ENCODE measurements at places on chromosomes 6 and 20.

GRCh38 chr6:72078096-72078495 is 191.7 kb downstream of the RIMS1 start:
- DNase-seq, result no peak

- peak; percentile 36 for DNase-seq
Observed at GRCh38 chr6:42781796-42782688, at the start of gene BICRAL. Gene BICRAL, plus strand, starts transcription at chr6:42782052. Its CDS starts 39,971 bp downstream, at chr6:42822023.

DNA sequence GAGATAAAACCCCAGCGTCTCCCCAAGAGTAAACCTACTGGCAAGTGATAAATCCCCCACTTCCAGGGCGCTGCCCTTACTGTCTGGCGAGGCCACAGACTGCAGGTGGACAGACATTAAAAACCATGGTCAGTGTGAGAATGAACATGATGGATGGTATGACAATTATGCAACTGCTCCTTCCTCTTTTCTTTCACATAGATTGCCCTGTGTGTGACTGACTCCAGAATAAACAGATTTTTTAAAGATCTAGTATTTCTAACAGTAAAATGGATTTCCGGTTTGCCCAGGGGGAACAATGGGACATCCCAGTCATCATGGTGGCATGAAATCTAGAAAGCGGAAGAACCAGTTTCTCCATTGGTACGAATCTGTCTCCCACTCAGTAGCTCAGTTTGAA is 153.7 kb downstream of the FOXC1 start:
- no peak for DNase-seq

DNA sequence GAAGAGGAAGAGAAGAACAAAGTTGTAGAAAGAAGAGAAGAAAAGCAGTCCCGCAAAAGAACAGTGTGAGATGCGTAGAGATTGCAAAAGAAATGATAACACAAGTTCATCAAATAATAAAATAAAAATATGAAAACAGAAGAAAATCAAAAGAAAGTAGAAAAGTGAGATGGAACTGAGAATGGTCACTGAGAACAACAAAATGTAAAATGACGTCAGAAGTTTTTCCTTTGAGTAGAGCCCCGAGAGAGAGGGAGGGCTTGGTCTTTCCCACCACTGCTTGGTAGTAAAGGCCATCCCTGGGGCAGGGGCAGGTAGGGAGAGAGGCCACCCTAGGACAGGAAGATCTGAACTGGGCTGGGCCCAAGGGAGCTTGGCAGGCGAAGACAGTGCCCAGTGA is 533.7 kb downstream of the QKI start:
- no peak for DNase-seq

DNA sequence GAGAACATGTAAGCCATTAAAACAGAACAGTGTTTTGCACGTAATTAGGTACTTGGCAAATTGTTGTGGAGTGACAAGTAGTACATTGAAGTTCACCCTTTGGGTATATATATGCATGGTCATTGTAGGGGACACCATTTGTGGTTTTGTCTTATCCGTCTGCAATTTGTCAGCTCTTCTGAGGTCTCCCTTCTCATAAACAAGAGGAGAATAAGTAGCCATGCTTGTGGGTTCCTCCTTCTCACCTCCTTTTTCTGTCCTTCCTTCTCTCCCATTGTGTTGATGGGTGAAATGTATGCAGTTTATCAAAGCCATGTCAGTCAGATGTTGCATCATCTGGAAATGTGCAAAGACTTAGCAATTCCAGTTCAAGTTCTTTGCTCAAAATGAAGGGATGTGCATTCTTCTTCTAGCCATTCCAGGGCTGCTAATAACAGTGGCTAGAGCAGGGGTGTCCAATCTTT is 70.9 kb downstream of the QKI start:
- no peak for DNase-seq

- DNase-seq, result no peak
Observed at GRCh38 chr20:35363190-35363589, 48.6 kb downstream of the UQCC1 start.

- no peak for DNase-seq
Observed at GRCh38 chr6:62150048-62150663, 135.9 kb downstream of the KHDRBS2 start.

DNA sequence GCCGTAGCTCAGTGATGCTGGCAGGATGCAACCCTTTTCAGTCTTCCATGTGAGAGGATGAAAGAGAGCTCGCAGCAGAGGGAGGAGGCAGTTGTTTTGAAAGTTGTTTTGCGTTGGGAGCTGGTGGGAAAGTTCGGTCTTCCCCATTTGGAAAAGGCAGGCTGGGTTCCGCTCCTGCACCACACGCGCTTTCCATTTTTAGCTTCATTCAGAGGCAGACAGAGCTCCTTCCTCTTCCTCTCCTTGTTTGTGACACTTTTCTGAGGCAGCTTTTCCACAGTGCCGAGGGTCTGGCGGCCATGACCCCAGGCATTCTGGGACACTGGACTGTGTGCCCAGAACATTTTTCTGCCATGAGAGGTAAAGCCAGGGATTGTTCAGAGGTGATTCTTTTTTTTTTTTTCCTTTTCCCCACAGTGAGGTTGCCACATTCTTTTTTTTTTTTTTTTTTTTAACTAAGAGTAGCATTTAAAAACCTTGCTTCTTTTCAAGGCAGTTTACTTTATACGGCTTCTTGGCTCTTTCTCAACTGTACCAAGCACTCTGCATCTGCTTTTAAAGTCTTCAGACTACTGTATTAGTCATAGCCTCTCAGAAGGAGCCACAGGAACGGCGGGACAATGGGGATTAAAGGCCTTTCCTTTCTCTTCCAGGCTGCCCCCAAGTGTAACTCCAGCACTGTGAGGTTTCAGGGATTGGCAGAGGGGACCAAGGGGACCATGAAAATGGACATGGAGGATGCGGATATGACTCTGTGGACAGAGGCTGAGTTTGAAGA is 1.6 kb downstream of the PRDM1 start:
- DNase-seq, result no peak

- DNase-seq, result no peak
Observed at GRCh38 chr6:71396410-71396801, 107.8 kb downstream of the OGFRL1 start.

- DNase-seq, result peak; percentile 78
Observed at GRCh38 chr20:62977613-62978560, 25.4 kb downstream of the SLC17A9 start.

DNA sequence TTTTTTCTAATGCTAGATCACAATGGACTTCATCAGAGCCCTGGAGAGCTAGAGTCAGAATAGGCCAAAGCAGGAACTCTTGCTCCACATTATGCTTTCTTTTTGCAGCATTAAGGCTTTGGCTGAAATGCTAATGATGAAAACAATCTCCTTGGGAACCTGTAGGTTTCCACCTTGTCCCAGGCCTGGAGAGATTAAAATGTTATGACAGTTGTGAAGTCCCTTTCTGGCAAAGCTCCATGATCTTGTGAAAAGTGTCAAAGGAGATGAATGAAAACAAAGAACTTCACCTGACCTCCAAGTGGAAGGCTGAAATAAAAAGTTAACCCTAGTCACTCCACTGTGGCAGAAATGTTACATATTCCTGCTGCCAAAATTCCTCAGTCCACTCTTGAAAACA is 64.0 kb upstream of the LRRC1 start:
- no peak for DNase-seq

GRCh38 chr6:22827760-22828159 is 258.4 kb downstream of the HDGFL1 start:
- no peak for DNase-seq

GRCh38 chr6:73941892-73942291 is 245.9 kb downstream of the CD109 start:
- no peak for DNase-seq

- DNase-seq, result no peak
Observed at GRCh38 chr6:37838219-37838921, 18.8 kb downstream of the ZFAND3 start.

GRCh38 chr20:39812116-39812515 is 850.0 kb downstream of the DHX35 start:
- no peak for DNase-seq

DNA sequence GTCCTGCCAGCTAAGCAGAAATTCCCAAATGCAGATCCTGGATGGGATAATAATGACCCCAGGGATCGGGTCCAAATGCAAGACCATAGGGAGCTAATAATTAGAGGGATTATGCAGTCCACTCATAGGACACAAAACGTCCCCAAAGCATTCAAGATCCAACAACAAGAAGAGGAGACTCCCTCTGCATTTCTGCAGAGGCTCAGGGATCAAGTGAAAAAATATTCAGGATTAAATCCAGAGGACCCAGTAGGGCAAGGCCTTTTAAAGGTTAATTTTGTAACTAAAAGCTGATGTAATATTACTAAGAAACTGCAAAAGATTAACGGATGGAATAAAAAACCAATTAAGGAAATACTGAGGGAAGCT is 22.2 kb downstream of the HLA-A start:
- DNase-seq, result no peak

- no peak for DNase-seq
Observed at GRCh38 chr20:47284373-47284772, 72.1 kb downstream of the ZMYND8 start.

DNA sequence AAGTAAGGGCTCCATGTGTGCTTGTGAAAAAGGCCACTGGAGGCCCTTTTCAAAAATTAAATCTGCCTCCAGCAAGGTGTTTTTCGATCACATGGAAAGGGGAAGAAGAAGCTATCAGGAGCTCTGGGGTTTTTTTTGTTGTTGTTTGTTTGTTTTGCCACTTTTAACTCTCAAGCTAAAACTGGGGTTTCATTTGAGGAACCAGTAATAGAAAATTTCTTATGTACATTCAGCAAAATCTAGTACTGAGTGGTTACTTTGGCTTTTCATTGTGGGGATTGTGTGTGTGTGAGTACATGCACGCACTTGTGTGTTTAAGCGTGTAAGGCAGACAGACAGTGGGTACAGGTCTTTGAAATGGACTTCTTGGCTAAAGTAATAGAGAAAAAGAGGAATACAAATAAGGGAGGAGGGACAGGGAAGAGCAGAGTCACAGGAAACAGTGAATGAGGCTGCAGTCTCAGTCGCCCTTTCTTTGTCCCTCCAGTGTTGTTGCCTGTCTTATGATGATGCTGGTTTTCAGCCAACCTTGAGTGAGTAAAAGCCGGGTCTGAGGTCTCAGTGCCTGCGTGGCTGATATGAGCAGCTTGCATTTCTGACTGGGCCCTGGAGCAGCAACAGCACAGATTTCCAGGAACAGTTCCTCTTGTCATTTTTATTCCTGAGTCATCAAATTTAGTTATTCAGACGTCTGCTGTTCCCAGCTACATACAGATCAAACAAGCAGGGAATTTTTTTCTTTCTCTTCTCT is 26.2 kb downstream of the SLC16A10 start:
- DNase-seq, result no peak

GRCh38 chr20:18058661-18059467 is 1.1 kb upstream of the OVOL2 start:
- DNase-seq, result no peak

- DNase-seq, result no peak
Observed at GRCh38 chr6:165717732-165718465, 54.9 kb upstream of the PDE10A start.

- DNase-seq, result no peak
Observed at GRCh38 chr20:6802227-6802626, 34.7 kb downstream of the BMP2 start.

GRCh38 chr20:61976644-61977418 is 88.8 kb downstream of the TAF4 start:
- DNase-seq, result no peak

- no peak for DNase-seq
Observed at GRCh38 chr6:146287691-146288369, 255.8 kb upstream of the RAB32 start.
